Fibroblast of skin of abdomen (primary cell): ENCODE measurements at places on chromosomes 2 and 18.

GRCh38 chr2:78614726-78615125 is 410.8 kb upstream of the REG3G start:
- DNase-seq: no peak

DNA sequence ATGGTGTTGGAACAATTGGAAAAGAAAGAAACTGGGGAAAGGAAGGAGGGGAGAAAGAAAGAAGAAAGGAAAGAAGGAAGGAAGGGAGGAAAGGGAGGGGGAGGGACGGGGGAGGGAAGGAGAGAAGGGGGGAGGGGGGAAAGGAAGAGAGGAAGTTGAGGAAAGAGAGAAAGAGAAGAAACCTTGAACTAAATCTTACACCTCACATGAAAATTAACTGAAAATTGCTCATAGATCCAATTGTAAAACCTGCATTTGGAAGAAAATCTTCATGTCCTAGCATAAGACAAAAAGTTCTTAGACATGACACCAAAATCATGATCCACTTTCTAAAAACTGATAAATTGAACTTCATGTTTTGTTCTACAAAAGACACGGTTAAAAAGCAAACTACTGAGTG is 163.8 kb downstream of the EXOC6B start:
- no peak for DNase-seq

- no peak for DNase-seq
Observed at GRCh38 chr2:233081232-233081730, 21.1 kb downstream of the INPP5D start.

DNA sequence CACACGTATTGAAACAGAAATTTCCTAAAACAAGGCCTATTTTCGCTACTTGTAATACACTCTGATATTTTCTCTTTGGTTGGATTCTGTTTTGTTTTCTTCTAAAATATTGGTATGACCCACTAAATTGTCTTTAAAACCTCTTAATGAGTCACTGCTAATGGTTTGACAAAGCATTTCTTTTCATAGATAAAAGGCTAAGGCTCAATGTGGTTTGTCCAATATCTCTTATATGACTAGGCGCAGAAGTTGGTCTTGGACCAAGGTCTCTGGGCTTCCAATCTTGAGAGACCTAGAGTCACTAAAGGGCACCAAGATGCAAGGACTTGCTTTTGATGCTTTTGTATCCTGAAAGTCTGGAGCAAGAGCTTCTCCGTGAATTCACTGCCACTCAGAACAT is 498.2 kb upstream of the TCF4 start:
- peak; percentile 38 for DNase-seq

DNA sequence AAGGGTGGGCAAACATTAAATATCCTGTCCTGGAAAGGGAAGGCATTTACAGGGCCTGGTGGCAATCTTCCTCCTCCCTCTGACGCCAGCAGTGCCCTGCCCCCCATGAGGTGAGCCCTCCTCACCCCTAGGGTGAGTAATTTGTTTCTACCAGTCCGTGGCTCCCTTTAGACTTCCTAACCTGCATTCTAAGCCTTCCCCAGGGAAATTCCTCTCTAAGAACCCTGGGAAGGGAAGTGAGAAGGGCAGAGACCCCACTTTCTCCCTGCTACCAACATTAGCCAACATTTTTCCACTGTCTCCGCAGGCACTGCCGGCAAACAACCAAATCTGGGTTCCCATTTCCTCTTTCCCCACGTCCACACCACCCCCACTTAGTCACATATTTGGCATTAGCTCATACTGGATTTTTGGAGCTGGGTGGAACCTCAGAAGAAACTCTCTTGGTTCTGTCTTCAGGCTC is 69.3 kb downstream of the NRP2 start:
- DNase-seq: no peak

DNA sequence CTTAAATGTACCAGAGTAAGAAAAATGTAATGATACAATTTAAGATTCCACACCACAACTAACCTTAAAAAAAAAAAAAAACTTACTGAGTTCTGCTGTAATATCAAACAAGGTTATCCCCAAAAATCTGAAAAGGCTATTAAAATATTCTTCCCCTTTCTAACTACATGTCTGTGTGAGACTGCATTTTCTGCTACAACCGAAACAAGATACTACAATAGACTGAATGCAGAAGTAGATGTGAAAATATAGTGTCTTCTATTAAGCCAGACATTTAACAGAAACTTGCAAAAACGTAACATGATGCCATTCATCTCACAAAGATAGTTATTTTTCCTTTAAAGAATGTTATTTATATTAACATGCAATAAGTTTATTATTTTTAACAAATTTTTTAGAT is 16.2 kb downstream of the SS18 start:
- DNase-seq: no peak

DNA sequence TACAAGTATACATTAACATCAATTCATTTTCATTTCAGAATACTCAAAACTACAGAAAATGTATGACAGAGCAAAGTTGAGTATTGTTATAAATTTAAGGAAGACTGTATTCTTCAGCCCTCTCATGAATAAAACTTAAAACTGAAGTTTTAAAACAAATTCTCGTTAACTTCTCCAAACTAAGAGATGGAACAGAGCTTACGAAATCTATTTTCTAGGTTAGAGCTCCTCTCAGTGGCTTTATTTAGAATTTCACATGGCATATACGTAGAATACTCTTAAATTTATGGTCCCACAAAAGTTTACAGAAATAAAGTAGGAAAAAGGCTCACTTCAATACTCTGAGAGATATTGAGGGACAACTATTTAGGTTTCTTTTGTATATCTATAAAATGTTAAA is 612.1 kb downstream of the KCNJ3 start:
- DNase-seq: peak; percentile 24

- DNase-seq: no peak
Observed at GRCh38 chr2:100344433-100344832, 22.1 kb upstream of the LONRF2 start.

- DNase-seq: no peak
Observed at GRCh38 chr2:188032306-188032705, 259.4 kb upstream of the GULP1 start.

DNA sequence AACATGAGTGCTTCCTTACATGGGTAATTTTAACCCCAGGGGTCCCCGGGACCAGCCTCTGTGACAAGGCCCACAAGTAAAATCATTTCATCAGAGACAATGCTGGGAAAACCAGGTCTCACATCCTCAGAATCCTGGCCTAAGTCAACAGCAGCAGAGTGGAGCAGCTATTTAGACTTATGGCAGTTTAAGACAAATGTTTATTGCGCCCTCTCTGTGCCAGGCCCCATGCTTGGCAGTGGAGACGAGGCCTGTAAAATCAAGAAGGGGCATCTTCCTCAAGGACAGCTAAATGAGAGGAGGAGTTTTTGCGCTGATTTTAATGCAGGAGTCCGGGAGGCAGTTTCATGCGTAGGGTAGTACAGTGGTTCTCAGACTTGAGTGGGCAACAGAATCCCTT is 56.0 kb upstream of the ACAA2 start:
- no peak for DNase-seq

GRCh38 chr2:206160125-206160806 is 571 bp downstream of the EEF1B2 start:
- no peak for DNase-seq

DNA sequence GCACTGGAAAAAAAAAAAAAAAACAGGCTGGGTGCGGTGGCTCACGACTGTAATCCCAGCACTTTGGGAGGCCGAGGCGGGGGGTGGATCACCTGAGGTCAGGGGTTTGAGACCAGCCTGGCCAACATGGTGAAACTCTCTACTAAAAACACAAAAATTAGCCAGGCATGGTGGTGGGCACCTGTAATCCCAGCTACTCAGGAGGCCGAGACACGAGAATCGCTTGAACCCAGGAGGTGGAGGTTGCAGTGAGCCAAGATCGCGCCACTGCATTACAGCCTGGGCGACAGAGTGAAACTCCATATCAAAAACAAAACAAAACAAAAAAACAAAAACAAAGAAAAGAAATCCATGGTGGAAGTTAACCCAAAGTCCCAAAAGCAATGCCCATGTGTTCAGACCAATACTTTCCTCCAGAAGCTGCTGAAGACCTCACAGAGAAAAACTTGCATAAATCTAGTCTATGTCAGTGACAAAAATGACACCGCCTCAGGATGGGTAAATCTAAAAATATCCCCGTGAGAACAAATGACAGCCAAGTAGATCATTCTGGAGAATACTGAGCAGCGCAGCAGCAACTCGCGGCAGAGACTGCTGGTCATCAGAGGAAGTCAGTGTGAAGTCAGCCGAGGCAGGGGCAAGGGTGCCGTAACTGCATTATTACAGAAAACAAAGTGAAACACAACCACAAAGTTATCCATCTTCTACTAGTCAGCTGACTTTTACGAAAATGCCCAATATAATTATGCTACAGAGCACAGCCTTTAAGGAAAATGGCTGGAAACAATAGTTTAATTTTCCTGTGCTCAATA is 41.0 kb downstream of the LPIN2 start:
- DNase-seq: no peak

DNA sequence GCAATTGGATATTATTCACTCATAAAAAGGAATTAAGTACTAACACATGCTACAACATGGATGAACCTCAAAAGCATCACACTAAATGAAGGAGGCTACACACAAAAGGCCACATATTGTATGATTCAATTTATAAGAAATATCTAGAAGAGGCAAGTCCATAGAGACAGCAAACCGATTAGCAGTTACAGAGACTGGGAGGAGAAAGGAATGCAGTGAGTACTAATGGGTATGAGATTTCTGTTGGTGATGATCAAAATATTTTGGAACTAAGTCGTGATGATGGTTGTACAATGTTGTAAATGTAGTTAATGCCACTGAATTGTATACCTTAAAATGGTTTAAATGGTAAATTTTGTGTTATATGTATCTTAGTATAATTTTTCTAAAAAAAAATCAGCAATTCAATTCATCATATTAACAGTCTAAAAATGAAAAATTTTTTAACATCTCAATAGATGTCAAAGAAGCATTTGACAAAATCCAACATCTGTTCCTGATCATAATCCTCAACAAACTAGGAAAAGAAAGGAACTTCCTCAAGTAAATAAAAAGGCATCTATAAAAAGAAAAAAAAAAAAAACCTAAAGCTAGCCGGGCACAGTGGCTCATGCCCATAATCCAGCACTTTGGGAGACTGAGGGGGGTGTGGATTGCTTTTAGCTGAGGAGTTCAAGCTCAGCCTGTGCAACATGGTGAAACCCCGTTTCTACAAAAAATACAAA is 98.1 kb downstream of the TGIF1 start:
- DNase-seq: peak; percentile 16
